B cell (primary cell): ENCODE measurements at places on chromosomes 3 and 15. TPM values are rescaled to one million over a fixed set of nuclear protein-coding genes. Genes with fewer than 3 reads are reported as not detected.

The FSTL1 gene
- not detected in 2 replicates for total RNA-seq

The CTXN2 gene
- 0.10 TPM in 1 of 2 replicates, not detected in the other for total RNA-seq

The HCLS1 gene
- total RNA-seq, result 317 and 331 TPM in 2 replicates

The IL5RA gene
- total RNA-seq, result 0.75 and 1.0 TPM in 2 replicates

GRCh38 chr3:136437043-136437442, 186.9 kb downstream of the PCCB start:
- DNase-seq, result no peak

DNA sequence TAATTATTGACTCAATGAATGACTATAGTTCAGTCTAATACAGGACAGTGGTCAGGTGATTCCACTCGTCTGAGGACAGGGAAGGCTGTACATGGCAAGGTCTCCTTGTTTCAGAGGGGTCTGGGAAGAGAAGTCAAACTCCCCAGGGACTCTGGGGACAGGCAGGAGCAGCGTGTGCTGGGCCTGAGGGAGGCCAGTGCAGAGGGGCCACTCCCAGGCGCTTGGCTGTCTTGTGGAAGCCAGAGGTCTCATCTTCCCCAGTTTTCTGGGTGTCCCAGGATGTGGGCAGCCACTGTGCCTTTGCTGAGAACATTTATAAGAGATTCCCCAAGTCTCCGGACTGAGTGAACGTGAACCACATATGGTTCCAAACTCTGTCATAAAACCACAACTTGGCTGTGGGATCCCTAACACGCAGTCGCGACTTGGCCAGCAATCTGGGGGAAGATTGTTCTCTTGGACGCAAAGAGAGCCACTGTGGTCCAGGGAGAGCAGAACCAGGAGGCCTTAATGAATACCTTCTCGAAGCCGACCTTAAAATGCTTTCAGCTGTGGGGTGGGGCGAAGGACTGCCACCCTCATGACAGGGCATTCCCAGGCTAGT, 30.4 kb downstream of the BHLHE40 start:
- DNase-seq, result no peak

DNA sequence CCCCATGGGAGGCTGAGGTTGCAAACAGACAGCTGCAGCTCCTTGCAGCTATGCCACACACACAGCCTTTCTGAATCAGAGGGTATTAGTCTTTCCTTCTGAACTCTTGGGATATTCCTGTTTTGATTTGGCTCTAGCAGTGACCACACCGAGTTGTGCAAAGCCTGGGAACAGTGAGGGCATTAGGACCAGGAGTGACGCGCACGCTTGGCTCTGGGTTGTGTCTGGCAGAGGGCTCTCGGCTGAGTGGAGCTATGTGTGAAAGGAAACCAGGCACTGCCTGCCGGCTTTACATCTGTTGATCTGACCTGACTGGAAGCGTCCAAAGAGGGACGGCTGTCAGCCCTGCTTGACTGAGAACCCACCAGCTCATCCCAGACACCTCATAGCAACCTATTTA, at the start of gene GALNT15:
TSS of gene GALNT15 (plus strand) at position 292 of the 400 bp plus-strand sequence. CDS start 472 bp downstream, outside the sequence.
- DNase-seq, result no peak

GRCh38 chr15:47529241-47529640, 188.1 kb upstream of the SEMA6D start:
- no peak for DNase-seq

GRCh38 chr3:53612508-53612907, 118.1 kb downstream of the CACNA1D start:
- DNase-seq, result no peak

- no peak for DNase-seq
Observed at GRCh38 chr15:91782221-91782620, 71.3 kb upstream of the SLCO3A1 start.

DNA sequence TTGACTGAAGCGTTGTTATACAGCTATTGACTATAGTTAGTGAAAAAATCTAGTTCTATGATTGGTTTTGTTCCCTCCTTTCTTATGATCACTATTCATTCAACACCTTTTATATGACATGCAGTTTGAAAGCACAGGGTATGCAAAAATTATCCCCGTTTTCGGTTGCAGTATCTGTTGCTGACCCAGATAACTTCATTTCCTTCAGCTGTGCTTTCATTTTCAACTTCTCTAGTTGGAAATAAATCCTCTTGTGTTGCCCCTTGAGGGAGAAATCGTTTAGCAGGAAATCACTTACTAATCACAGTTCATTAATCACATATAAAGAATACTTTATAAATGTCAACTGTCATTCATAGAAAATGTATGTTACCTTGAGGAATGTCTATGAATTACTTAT, 55.1 kb downstream of the MBNL1 start:
- peak; percentile 53 for DNase-seq

- no peak for DNase-seq
Observed at GRCh38 chr15:93203036-93203435, 114.0 kb upstream of the RGMA start.

DNA sequence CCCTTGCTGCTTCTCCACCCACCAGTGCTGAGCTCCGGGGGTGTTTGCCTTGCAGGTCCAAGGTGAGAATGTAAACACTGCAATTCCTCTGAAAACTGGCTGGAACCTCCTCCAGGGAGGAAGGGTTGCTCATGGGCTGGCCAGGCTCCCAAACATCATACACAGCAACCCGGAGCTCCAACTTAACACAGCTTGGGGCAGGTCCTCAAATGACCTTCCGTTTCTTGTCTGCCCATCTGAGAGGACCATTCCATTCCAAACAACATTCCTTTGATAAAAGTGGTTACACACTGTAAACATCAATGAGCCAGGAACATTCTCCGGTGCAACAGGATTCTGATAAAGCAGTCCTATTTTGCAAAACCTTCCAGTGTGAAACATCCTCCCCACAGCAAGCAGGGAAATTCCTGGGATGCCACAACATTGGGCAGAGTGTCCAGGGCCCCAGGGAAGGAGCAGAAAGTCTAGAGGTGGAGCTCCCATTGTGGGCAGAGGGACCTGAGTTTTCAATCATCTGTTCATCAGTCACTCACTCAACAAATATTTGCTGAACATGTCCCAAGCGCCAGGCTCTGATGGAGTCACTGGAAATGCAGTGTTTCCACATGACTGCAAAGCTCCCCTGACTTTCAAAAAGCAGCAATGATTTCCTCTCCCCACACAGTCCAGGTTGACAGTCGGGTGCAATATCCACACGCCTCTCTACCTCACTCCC, 7.3 kb upstream of the HEG1 start:
- no peak for DNase-seq

GRCh38 chr3:31132132-31132769, 237.8 kb upstream of the GADL1 start:
- DNase-seq, result peak; percentile 48

DNA sequence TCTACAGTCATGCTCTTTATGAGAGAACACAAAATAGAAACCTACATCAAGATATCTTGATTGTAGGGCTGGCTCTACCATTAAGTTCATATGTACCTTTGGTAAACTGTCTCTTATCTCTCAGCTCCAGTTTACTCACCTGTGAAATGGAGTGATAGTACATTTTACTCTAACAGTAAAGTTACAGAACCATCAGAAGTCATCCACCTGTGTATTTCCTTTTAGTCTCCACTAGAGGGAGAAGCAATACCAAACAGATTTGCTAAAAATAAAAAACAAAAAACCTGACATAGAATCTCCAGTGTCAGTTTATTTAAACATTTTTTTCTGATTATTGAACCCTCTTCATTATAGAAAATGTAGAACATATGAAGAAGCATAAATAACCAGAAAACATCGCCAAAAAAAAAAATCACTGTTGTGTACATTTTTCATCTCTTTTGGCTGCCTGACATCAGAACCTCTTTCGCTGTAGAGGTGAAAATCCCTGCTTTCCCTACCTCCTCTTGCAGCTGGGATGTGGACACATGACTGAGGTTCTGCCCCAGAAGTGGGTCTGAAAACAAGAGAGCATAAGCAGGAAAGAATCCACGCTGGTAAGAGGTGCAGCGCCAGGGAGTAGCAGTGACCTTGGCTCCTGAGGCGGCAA, 48.7 kb upstream of the WDR72 start:
- DNase-seq, result peak; percentile 3

- no peak for DNase-seq
Observed at GRCh38 chr15:74188216-74188615, 14.4 kb downstream of the STRA6 start.

DNA sequence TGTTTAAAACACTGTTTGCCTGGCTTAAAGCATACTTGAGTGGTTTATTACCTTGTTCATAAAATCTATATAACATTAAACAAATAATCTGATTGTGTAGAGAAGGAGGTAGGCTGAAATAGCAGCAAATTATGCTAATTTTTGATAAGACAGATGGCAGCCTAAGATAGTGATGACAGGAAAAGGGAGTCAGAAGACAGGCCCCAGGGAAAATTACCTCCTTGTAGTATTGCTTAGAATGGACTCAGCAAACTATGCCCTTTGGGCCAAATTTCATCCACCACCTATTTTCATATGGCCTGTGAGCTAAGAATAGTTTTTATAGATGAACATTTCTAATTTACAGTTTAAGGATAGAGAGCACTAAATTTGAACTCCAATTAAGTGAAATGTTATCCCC, 37.8 kb downstream of the CHD2 start:
- no peak for DNase-seq

- DNase-seq, result no peak
Observed at GRCh38 chr3:14343338-14344112, 58.9 kb upstream of the SLC6A6 start.

DNA sequence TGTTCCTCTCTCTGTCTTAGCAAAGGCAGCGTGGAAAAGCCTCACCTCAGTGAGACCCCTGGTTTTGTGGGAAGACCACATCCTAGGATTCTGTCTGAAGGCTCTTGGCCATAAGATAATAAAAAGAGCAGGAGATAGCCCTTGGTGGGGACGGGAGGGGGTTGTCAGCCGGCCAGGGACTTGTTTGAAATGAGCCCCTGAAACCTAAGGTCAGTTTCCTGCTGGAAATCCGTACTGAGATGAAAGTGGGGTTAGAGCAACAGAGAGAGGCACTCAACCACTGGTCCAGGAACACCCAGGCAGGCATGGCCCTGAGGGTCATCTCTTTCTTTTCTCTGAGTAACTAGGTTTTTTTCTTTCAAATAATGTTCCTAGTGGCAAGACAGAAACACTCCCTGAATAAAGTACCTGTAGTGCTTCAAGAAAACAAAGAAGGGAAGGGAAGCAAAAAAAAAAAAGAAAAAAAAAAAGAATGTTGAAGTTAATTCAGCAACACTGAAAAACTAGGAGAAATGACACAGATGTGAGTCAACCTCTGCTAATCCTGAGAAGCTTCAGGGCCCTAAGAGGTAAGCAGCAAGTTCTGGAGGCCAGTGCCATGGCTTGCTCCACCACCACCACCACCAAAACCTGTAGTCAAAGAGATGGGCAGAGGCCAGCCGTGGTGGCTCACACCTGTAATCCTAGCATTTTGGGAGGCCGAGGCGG, 3.2 kb downstream of the ITGB5 start:
- DNase-seq, result no peak

DNA sequence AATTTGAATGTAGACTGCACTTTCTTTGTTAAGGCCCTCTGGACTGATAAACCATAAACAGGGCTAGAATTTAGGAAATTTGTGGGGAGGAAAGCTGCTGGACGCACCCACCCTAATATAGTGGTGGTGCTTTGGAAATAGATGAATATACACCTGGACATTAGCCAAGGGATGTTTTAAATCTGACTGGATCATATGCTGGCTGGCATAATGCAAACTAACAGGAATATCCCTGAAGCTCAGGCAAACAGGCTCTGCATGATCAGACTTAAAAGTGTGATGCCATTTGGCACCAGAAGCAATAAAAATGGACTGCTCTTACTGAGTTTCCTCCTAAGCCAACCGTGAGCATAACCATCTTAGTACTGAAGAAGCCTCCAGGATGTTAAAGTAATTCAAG, 465.8 kb upstream of the ROBO1 start:
- no peak for DNase-seq

DNA sequence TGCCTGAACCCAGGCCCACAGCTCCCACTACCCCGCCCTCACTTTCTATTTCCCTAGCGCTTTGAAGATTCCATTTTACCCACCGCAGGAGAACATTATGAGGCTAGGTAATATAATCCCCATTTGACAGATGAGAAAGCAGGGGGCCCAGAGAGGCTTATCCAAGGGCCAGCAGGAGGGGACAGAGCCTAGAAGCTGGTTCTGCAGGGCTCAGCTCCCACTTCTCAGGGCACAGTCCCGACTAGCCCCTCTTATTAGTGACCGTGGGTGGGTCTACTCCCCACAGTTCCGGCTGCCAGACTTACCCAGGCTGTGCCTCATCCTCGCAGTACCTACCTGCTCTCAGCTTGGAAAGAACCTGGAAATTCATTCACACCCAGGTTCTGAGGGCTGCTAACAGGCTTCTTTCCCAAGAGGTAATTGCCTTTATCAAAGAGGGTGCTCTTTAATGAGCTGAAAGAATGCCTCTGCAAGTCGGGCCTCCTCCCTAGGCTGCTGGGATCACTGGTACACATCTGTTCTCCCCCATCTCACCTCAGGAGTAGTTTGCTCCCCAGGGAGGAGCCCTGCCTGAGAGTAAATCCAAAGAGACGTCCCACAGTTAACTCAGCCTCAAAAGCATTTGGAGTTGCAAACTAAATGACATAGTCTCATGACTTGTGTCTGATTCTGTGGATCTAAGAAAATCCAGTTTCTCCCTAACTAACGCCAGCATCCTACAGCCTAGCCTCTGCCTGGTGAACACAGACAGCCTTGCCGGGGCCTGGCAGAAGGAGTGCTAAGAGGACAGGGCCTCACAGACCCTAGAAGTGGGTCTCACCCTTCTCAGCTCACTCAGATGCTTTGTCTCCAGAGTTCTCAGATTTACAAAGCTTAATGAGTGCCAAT, 125.0 kb downstream of the CHSY1 start:
- DNase-seq, result no peak
